GM23248 (cell line): ENCODE measurements at places on chromosomes 2 and 18. TPM values are rescaled to one million over a fixed set of nuclear protein-coding genes. Genes with fewer than 3 reads are reported as not detected.

DNA sequence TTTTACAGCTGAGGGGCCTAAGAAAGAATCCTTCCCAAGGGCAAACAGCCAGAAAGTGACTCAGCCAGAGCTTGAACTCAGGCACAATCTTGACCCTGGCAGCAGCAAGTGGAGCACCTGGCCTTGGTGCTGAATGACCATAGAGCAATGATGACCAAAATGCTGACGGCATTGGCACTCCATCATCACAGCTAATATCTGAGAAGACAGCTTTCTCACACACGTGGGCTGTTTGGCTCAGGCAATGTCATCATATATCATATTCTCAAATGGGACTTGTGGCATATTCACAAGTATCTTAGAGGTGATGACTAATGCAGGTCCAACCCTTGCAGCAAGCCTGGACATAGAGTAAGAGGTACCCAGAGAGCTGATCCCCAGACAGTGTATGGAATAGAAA, 443.9 kb upstream of the MYT1L start:
- H3K27me3 ChIP-seq: no peaks in the 10 kb centered on the region
- H3K4me1 ChIP-seq: no peaks in the 10 kb centered on the region
- H3K4me3 ChIP-seq: no peak overlapping the region
- no peaks in the 10 kb centered on the region for H3K36me3 ChIP-seq
- DNase-seq: no peak

GRCh38 chr2:217941886-217942728, 60.7 kb downstream of the TNS1 start:
- no peaks in the 10 kb centered on the region for H3K36me3 ChIP-seq
- H3K27ac ChIP-seq: 0 out of 2 replicates have a peak overlapping the region, but pooled peaks have one; percentile 2
- no peak for DNase-seq
- H3K27me3 ChIP-seq: no peaks in the 10 kb centered on the region
- peak overlapping the region; percentile 79 for H3K4me3 ChIP-seq

- no peak overlapping the region for H3K4me3 ChIP-seq
- no peaks in the 10 kb centered on the region for H3K36me3 ChIP-seq
- H3K4me1 ChIP-seq: peaks cover 7% of the 10 kb centered on the region
- DNase-seq: no peak
Observed at GRCh38 chr2:99822474-99823207, 319.7 kb downstream of the AFF3 start.

DNA sequence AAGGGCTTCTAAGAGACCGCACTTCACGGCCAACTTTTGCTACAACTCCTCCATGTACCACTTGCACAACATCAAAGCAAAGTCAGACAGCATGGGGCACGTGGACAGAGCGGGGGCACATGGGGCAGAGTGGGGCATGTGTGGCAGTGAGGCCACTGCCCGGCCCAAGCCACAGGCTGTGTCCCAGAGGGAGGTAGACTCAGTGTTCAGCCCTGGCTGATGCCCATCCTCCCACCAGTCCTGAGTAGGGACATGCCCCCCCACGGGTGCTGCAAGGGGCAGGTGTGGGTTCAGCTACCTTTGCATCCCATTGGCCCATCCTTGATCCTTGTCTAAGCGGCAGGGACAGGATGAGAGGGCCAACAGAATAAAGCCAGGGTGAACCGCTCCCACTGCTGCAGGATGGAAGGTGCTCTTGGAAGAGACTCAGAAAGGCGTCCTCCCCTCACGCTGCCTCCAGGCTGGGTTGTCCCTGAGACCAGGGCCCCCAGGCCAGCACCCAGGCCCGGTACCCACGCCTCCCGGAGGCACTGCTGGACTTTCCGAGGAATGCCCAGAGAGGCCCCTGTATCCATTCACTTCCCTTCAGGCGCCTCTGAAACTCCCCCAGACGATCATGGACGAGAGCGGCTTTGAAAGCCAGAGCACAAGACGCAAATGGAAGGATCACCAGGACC, 218.2 kb downstream of the NDUFA10 start:
- H3K4me3 ChIP-seq: no peak overlapping the region
- no peak overlapping the region for H3K27ac ChIP-seq
- H3K27me3 ChIP-seq: peaks cover 10% of the 10 kb centered on the region; the same call in 1 of the 2 replicates
- no peak for DNase-seq
- H3K36me3 ChIP-seq: no peaks in the 10 kb centered on the region

GRCh38 chr2:85312404-85312803, 15.4 kb downstream of the TGOLN2 start:
- peaks cover 26% of the 10 kb centered on the region for H3K4me1 ChIP-seq
- peak overlapping the region; percentile 88 for H3K27ac ChIP-seq
- H3K36me3 ChIP-seq: no peaks in the 10 kb centered on the region
- H3K27me3 ChIP-seq: no peaks in the 10 kb centered on the region
- DNase-seq: peak; percentile 94
- no peak overlapping the region for H3K4me3 ChIP-seq

Gene SPDYA
- polyA plus RNA-seq: 0.56 and 1.2 TPM in 2 replicates

DNA sequence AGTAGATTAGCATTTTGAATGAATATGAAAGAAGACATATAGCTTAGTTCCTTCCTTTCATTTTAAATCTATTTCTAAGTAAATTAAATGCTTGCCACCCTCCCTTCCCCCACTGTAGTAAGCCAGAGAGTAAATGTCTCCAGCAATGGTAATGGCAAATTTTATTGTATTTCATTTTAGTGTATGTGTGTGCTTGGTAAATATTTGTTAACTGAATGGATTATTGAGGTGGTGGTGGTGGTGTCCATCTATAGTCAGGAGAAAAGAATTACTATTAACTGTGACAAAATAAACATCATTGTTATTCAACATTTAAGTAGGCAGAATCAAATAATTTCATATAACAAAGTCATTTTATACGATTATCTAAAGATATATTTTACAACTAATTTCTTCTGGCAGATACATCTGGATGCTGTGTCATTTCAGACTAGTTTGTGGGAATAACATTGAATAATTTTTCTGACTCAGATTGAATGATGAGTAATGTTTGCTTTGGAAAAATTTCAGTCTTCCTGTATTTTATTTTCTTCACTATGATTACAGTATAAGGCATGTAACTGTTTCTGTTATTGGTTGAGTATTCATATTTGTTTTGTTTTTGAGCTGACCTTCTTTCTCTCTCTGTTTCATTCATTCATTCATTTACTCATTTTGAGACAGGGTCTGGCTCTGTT, 18.3 kb downstream of the ASXL3 start:
- H3K36me3 ChIP-seq: no peaks in the 10 kb centered on the region
- peaks cover 44% of the 10 kb centered on the region for H3K27me3 ChIP-seq
- peaks cover 3% of the 10 kb centered on the region; the same call in 1 of the 2 replicates for H3K4me1 ChIP-seq
- H3K4me3 ChIP-seq: no peak overlapping the region
- no peak overlapping the region for H3K27ac ChIP-seq

DNA sequence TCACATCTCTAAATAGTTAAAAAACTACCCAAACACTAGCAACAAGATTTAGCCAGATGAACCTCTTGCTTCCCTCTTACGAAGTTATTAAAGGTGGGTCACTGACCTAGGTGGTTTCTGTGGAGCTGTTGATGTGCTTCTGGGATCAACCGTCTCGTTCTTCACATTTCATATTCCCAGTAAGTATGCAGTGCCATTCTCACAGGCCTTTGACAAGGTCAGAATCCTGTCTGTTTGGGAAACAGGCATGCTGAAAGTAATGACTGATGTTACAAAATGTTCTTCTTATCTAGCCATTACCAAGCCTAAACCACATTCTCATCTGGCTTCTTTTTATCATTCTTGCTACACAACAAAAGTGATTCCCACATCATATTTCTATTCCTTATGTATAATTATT, 70.3 kb downstream of the WDR7 start:
- H3K27me3 ChIP-seq: no peaks in the 10 kb centered on the region
- H3K36me3 ChIP-seq: no peaks in the 10 kb centered on the region; the same call in 1 of the 2 replicates
- no peak overlapping the region for H3K27ac ChIP-seq

GRCh38 chr18:62839874-62840713, 124.8 kb downstream of the PHLPP1 start:
- peak overlapping the region; percentile 47 for H3K27ac ChIP-seq
- H3K36me3 ChIP-seq: no peaks in the 10 kb centered on the region
- DNase-seq: peak; percentile 67
- no peak overlapping the region for H3K4me3 ChIP-seq

DNA sequence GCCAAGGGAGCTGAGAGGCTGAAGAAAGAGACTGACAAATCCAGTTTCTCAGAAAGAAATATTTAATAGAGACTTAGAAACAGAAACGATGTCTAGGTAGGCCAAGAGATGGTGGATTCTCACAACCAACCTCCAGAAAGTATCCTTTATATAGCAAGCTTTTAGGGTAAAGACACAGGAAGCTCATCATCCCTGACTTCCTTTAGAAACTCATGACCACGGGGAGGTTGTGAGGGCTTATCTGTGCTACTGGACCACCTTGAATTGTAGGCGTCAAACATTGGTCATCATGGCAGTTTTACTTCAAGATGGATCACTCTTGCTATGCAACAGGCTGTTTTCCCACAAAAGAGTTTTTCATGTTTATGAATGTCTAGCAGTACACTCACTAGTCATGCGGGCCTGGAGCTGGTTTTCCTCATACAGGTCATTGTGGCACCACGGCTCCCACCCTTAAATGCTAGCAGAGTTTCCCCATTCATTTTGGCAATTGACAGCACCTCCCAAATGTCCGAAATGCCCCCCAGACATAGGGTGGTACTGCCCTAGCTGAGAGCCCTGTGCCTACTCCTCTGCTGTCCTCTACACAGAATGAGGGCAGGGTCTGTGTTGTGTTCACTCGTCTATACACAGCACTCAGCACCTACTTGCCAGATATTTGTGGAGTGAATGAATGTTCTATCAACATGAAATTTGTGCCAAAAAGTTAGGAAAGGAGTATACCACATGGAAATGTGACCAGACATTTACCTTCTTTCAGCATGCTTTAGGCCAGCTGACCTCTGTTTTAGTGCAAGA, 89.0 kb downstream of the TMEM247 start:
- DNase-seq: no peak
- peaks cover 7% of the 10 kb centered on the region for H3K4me1 ChIP-seq
- H3K36me3 ChIP-seq: no peaks in the 10 kb centered on the region
- no peak overlapping the region for H3K27ac ChIP-seq
- H3K27me3 ChIP-seq: no peaks in the 10 kb centered on the region
- no peak overlapping the region for H3K4me3 ChIP-seq

GRCh38 chr2:192146069-192147015, 48.4 kb downstream of the TMEFF2 start:
- no peaks in the 10 kb centered on the region for H3K27me3 ChIP-seq
- peaks cover 52% of the 10 kb centered on the region for H3K4me1 ChIP-seq
- peak overlapping the region; percentile 72 for H3K27ac ChIP-seq
- H3K4me3 ChIP-seq: peak overlapping the region; percentile 28
- H3K36me3 ChIP-seq: no peaks in the 10 kb centered on the region

- H3K27ac ChIP-seq: no peak overlapping the region
- no peak for DNase-seq
- H3K36me3 ChIP-seq: no peaks in the 10 kb centered on the region
- no peaks in the 10 kb centered on the region for H3K27me3 ChIP-seq
Observed at GRCh38 chr18:43122955-43123354, 7.5 kb upstream of the RIT2 start.

DNA sequence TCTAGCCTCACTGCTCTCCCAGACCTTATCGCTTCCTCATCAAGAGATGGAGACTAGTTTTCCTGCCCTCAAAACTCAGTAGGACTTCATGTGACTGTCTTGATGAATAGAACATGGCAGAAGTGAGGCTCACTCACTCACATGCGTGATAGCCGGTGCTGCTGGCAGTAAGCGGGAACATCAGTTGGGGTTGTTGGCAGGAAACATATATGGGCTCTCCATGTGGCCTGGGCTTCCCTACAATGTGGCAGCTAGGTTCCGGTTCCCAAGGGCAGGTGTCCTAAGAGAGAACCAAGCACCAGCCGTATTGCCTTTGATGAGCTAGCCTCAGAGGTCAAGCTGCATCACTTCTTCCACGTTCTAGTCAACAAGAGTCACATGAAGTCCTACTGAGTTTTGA, 15.2 kb upstream of the FAHD2A start:
- H3K4me1 ChIP-seq: no peaks in the 10 kb centered on the region
- no peak for DNase-seq
- H3K27me3 ChIP-seq: no peaks in the 10 kb centered on the region
- H3K36me3 ChIP-seq: no peaks in the 10 kb centered on the region
- no peak overlapping the region for H3K4me3 ChIP-seq
- H3K27ac ChIP-seq: no peak overlapping the region

- H3K4me1 ChIP-seq: peaks cover 17% of the 10 kb centered on the region
- no peak overlapping the region for H3K4me3 ChIP-seq
Observed at GRCh38 chr2:128236491-128237035, 82.1 kb downstream of the HS6ST1 start.

DNA sequence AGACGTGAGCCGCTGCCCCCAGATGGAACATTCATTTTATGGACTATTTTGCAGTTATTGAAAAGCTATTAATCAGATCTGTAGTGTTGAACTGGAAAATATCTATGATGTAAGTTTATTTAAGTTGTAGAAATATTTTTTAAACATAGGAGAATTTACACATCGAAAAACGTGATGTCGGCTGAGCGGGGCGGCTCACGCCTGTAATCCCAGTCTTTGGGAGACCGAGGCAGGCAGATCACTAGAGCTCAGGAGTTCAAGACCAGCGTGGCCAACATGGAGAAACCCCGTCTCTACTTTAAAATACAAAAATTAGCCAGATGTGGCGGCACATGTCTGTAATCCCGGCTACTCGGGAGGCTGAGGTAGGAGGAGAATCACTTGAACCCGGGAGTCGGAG, 2.0 kb upstream of the TIA1 start:
- DNase-seq: no peak
- no peaks in the 10 kb centered on the region for H3K36me3 ChIP-seq
- no peak overlapping the region for H3K4me3 ChIP-seq
- no peaks in the 10 kb centered on the region for H3K27me3 ChIP-seq
- no peak overlapping the region for H3K27ac ChIP-seq

Gene CDH2
- polyA plus RNA-seq: 103 and 107 TPM in 2 replicates

GRCh38 chr2:23425885-23426262, 40.9 kb downstream of the KLHL29 start:
- no peak overlapping the region for H3K4me3 ChIP-seq
- peak overlapping the region; percentile 73 for H3K27ac ChIP-seq
- no peaks in the 10 kb centered on the region for H3K36me3 ChIP-seq
- H3K27me3 ChIP-seq: no peaks in the 10 kb centered on the region

DNA sequence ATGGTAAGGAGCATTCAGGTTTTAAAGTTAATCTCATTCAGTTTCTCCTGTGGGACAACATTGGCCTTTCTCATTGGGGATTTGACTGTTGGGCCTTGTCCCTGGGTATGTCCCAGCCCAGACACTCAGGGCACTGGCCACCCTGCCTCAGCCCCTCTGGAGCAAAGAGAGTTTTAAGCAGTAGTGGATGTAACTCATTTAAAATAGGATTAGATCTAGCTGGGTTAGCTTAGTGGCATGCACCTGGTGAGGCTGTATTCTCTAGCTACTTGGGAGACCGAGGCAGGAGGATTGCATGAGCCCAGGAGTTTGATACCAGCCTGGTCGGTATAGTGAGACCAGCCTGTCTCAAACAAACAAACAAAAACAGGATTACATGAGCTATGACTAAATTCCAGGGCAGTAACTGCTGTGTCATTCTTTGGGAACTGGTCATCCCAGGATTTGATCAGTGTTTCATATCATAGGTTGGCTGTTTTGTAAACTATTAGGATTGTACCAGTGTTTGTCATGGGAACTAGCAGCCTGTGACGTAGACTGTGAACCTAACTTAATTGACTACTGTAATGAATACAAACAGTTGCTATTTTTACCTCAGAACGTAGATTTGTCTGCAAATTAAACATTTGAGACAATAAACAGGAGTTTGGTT, 12.5 kb downstream of the INPP4A start:
- no peak overlapping the region for H3K4me3 ChIP-seq
- peaks cover 20% of the 10 kb centered on the region for H3K4me1 ChIP-seq
- H3K27ac ChIP-seq: peak overlapping the region; percentile 93
- no peaks in the 10 kb centered on the region for H3K36me3 ChIP-seq
- peak; percentile 95 for DNase-seq
